GM12878 (cell line): ENCODE measurements at places on chromosomes 12 and 14. TPM values are rescaled to one million over a fixed set of nuclear protein-coding genes. Genes with fewer than 3 reads are reported as not detected.

DNA sequence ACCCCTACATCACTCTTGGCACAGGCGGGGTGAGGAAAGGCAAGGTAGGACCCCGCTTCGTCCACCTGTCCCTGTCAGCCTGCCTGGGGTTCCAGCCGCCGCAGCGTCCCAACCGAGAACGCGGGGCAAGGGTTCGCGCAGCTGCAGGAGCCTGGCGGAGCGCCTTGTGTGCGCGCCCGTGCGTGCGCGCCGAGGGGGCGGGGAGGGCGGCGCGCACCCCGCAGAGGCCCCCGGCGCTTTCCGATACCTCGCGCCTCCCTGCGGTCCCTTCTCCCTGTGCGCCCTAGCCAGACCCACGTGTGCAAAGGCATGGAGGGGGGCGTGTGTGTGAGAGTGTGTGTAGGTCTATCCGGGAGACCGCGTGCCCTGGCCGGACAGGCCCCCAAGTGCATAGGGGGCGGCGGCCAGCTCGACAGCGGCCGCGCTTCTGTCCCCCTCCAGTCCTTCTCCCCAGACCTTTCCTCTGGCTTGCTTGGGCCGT lies 122.4 kb downstream of the TSPAN9 start:
- no peaks in the 10 kb centered on the region for H3K4me1 ChIP-seq
- no peaks in the 10 kb centered on the region for H3K36me3 ChIP-seq
- no peak overlapping the region for H3K4me3 ChIP-seq

GRCh38 chr12:120101182-120101581 lies 15.4 kb downstream of the RAB35 start:
- peak overlapping the region; percentile 27 for H3K27ac ChIP-seq
- peaks cover 16% of the 10 kb centered on the region for H3K4me1 ChIP-seq
- DNase-seq: no peak
- H3K27me3 ChIP-seq: no peaks in the 10 kb centered on the region

DNA sequence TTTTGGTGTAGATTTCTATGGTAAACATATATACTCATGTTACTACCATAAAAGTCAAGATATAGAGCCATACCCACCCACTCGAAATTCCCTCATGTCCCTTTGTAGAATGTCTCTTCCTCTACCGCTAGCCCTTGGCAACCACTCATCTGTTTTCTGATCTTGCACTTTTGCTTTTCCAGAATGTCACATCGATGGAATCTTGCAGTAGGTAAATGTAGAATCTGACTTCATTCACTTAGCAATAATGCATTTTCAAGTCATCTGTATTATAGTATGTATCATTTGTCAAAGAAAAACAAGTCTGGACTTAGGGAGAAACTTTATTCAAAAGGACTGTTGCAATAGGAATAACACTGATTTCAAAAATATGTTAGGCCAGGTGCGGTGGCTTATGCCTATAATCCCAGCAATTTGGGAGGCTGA lies 19.3 kb upstream of the CLEC2D start:
- peak overlapping the region; percentile 81 for H3K27ac ChIP-seq
- no peaks in the 10 kb centered on the region for H3K27me3 ChIP-seq
- peaks cover 14% of the 10 kb centered on the region for H3K4me1 ChIP-seq
- H3K36me3 ChIP-seq: peaks cover 10% of the 10 kb centered on the region
- no peak for DNase-seq
- peak overlapping the region; percentile 79 for H3K4me3 ChIP-seq

- no peak overlapping the region for H3K27ac ChIP-seq
- H3K4me1 ChIP-seq: peaks cover 11% of the 10 kb centered on the region
- H3K4me3 ChIP-seq: no peak overlapping the region
- H3K36me3 ChIP-seq: no peaks in the 10 kb centered on the region
- DNase-seq: no peak
Measured at GRCh38 chr14:53183056-53183455, 29.9 kb upstream of the DDHD1 start.

DNA sequence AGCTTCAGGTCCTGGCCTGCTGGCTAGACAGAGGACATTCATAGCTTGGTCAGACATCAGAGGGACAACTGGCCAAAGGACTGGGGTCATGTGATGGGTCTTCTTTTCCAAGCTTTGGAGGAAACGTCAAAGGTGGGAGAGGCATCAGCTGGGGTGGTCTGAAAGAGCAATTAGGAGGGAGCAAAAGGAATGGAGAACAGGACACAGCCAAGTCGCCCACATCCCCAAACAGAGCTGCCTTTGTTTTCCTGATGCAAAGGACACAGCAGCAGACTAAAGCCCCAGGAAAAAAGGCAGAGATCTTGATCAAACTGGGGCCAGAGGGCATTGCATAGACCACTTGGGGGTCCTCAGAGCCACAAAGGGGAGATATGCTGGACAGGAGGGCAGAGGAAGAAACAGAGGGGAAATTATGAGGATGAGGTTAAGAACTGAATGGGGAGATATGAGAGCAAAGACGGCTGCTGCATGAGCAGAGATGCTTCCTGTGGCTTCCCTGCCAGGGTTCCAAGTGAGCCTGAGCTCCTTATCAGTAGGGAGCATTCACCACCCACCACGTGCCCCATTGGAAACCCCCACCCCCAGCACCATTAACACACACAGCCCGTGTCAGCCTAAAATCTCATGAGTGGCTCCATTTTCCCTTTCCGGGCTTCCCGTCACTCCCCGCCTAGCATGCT lies 62.4 kb downstream of the ANO2 start:
- no peaks in the 10 kb centered on the region for H3K4me1 ChIP-seq
- no peak overlapping the region for H3K27ac ChIP-seq
- no peak for DNase-seq
- H3K36me3 ChIP-seq: no peaks in the 10 kb centered on the region
- peaks cover 2% of the 10 kb centered on the region; the same call in 1 of the 2 replicates for H3K27me3 ChIP-seq
- H3K4me3 ChIP-seq: no peak overlapping the region

- no peak for DNase-seq
- no peak overlapping the region for H3K27ac ChIP-seq
- H3K27me3 ChIP-seq: no peaks in the 10 kb centered on the region
- no peak overlapping the region for H3K4me3 ChIP-seq
- H3K4me1 ChIP-seq: no peaks in the 10 kb centered on the region
Measured at GRCh38 chr12:122845041-122845864, 10.0 kb downstream of the HIP1R start.

GRCh38 chr14:38405851-38406635 lies 150.2 kb upstream of the CLEC14A start:
- H3K27me3 ChIP-seq: no peaks in the 10 kb centered on the region
- no peaks in the 10 kb centered on the region for H3K36me3 ChIP-seq
- no peak overlapping the region for H3K27ac ChIP-seq
- H3K4me3 ChIP-seq: no peak overlapping the region
- H3K4me1 ChIP-seq: no peaks in the 10 kb centered on the region

GRCh38 chr14:75454963-75455546 lies 27.2 kb downstream of the JDP2 start:
- no peak overlapping the region for H3K4me3 ChIP-seq
- no peak for DNase-seq
- no peaks in the 10 kb centered on the region; the same call in none of the 2 replicates for H3K36me3 ChIP-seq

- H3K4me1 ChIP-seq: no peaks in the 10 kb centered on the region
- no peak for DNase-seq
- no peak overlapping the region for H3K27ac ChIP-seq
- H3K36me3 ChIP-seq: no peaks in the 10 kb centered on the region
- no peak overlapping the region for H3K4me3 ChIP-seq
Measured at GRCh38 chr12:13749389-13749788, 232.0 kb downstream of the GRIN2B start.

GRCh38 chr12:48980953-48981756 lies 3.0 kb downstream of the WNT1 start:
- peaks cover 34% of the 10 kb centered on the region for H3K4me1 ChIP-seq
- H3K4me3 ChIP-seq: no peak overlapping the region; the same call in 1 of the 2 replicates

DNA sequence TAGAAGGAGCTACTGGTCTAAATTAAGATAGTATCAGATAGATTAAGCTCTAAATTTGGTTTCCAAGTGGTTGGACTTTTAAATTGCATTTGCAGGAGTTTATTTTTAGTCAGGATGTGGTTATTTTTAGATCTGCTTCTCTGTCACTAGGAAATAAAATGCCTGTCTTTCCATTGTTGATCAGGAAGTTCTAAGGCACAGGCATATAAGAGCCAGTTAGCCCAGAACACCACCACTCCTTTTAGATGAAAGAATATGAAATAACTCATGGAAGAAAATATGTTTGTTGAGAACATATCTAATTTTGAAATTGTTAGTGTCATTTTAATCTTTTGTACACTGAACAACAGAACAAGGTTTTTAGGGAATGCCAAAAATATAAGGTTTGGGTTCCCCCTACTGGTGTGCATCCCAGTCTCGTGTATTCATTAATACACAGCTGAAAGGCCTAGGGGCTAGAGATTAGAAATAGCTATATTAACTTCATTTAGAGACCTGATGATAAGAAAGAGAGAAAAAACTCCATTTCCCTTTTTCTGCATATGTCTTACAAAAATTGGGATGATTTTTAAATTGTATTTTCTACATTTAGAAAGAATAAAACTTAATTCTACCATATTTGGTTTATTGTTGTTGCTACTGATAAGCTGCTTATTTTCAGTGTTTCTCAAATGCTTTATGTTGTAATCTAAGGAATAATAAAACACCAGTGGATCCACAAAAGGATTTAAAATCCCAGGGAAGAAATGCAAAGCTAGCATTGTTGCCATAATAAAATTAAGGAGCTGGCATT lies 67.2 kb downstream of the RIC8B start:
- H3K36me3 ChIP-seq: peaks cover 2% of the 10 kb centered on the region
- H3K4me3 ChIP-seq: no peak overlapping the region
- no peak for DNase-seq
- no peak overlapping the region for H3K27ac ChIP-seq
- no peaks in the 10 kb centered on the region for H3K4me1 ChIP-seq

GRCh38 chr12:41589878-41590277 lies 401.8 kb downstream of the PDZRN4 start:
- H3K36me3 ChIP-seq: no peaks in the 10 kb centered on the region
- H3K4me1 ChIP-seq: no peaks in the 10 kb centered on the region

DNA sequence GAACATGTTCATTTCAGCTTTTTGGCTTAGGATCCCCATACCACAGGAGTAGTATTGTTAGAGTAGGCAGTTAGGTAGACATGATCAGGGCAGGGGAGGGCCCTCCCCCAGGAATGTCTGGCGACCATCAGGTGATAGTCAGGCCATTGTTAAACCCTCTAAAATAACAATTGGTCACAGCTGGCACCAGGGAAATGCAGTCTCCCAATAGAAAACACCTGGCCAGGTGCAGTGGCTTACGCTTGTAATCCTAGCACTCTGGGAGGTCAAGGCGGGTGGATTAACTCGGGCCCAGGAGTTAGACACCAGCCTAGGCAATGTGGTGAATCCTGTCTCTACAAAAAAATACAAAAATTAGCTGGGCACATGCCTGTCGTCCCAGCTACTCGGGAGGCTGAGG lies 187.1 kb downstream of the MON2 start:
- no peaks in the 10 kb centered on the region for H3K4me1 ChIP-seq
- no peak overlapping the region for H3K4me3 ChIP-seq
- no peaks in the 10 kb centered on the region for H3K36me3 ChIP-seq
- H3K27me3 ChIP-seq: no peaks in the 10 kb centered on the region; the same call in none of the 2 replicates
- no peak for DNase-seq

DNA sequence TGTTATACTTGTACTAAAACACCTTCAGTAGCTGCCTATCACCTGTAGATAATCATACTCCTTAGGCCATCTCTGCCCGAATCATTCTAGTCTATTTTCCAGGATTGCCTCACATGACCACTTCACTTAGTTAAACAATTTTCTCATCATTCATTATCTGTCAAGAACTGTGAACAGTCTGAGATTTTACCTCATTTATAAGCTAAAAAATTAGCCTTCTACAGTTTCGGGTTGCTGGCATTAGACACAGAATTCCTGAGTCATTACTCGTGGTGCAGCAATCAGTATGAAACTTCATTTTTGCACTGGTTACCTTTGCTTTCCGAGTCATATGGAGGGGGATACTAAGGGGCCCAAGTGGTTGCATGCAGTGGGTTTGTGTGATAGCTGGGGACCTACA lies 57.6 kb upstream of the OTOGL start:
- H3K27me3 ChIP-seq: no peaks in the 10 kb centered on the region
- DNase-seq: no peak
- H3K27ac ChIP-seq: no peak overlapping the region
- no peaks in the 10 kb centered on the region for H3K4me1 ChIP-seq
- H3K4me3 ChIP-seq: no peak overlapping the region

GRCh38 chr12:59085690-59086089 lies 165.4 kb upstream of the LRIG3 start:
- H3K27me3 ChIP-seq: no peaks in the 10 kb centered on the region
- DNase-seq: no peak
- no peaks in the 10 kb centered on the region for H3K36me3 ChIP-seq
- H3K4me3 ChIP-seq: no peak overlapping the region
- H3K4me1 ChIP-seq: no peaks in the 10 kb centered on the region
- H3K27ac ChIP-seq: no peak overlapping the region

- no peak overlapping the region for H3K4me3 ChIP-seq
- no peaks in the 10 kb centered on the region for H3K27me3 ChIP-seq
- H3K36me3 ChIP-seq: no peaks in the 10 kb centered on the region
- no peaks in the 10 kb centered on the region for H3K4me1 ChIP-seq
Measured at GRCh38 chr12:131473261-131473660, 237.6 kb upstream of the SFSWAP start.

Gene EIF2S3B
- 0.80 and 1.4 TPM in 2 replicates for total RNA-seq

Gene TAMALIN
- total RNA-seq: 0.35 and 0.49 TPM in 2 replicates
